Naive thymus-derived CD4-positive, alpha-beta T cell (primary cell): ENCODE measurements at places on chromosomes 11 and 22. TPM values are rescaled to one million over a fixed set of nuclear protein-coding genes. Genes with fewer than 3 reads are reported as not detected.

DNA sequence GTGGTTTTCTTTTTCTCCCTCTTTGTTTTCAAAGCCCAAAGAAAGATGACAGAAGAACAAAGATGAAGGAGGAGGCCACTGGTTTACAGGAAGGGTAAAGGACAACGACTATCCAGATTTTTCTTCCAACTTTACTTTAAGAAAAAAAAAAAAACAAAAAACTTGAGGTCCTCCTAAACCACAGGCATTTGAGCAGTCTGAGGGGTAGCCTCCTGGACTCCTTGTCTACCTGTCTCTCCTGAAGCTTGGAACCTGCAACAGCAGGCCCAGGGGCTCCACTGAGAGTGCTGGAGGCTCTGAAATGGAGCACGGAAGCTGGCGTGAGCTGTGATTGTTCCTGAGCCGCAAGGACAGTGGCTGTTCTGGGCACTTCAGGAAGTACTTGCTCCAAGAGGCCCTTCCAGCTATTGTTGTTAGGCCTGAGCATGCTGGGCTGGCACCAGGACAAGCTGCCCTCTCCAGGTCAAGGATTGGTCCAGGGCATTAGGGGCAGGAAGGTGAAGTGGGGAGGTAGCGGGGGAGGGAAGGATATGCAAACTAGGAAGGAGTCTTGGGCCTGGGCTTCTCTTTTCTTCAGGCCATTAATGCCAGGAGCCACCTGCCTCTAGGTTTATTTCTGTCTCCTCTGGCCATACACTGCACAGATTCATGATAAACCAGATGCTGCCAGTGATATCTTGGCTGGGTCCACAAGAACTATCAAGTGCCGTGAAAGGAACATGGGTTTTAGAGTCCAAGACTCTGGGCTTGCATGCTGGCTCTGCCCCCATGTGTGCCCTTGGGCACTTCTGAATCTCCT, 147.3 kb downstream of the CCDC34 start:
- DNase-seq: no peak
- H3K27ac ChIP-seq: no peak overlapping the region
- H3K4me3 ChIP-seq: no peak overlapping the region
- no peaks in the 10 kb centered on the region for H3K4me1 ChIP-seq
- no peaks in the 10 kb centered on the region for H3K36me3 ChIP-seq

IL18 gene
- total RNA-seq: 0.32 TPM

GRCh38 chr11:67517784-67518552, 5.3 kb downstream of the CABP2 start:
- H3K4me3 ChIP-seq: no peak overlapping the region
- DNase-seq: no peak
- H3K36me3 ChIP-seq: no peaks in the 10 kb centered on the region
- H3K4me1 ChIP-seq: no peaks in the 10 kb centered on the region

MS4A7 gene
- total RNA-seq: not detected in 2 replicates

HIPK3 gene
- total RNA-seq: 55.0 TPM

DNA sequence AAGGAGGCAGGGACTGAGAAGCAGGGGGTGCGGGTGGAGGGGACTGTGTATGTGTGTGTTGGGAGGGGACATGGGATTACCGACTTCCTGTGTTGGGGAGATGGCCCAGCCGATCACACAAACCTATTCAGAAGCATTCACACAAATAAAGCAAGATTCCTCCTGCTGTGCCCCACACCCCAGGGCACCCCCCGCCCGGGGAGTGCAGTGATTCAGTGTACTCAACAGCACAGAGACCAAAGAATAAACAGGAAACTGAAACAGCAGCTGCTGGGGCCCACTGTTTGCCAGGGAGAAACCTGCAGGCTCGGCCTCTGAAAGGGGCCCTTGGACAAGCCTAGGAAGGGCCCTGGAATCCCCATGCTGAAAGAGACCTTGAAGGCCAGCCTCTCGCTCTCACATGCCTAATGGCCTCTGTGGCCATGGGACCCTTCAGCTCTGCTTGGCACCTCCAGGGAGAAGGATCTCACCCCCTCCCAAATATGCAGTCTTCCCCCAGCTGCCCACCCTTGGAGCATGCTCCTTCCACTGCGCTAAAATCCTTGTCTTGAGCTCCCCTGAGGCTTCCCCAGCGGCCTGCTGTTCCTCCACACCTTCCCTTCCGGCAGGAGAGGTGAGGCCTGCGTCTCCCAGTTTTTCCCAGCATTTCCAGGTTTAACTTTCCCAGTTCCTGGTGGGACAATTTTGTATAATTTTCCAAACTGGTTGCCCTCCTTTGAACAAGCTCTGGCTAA, 72.9 kb downstream of the CSNK2A3 start:
- no peak for DNase-seq
- H3K27me3 ChIP-seq: no peaks in the 10 kb centered on the region
- H3K4me3 ChIP-seq: no peak overlapping the region
- no peaks in the 10 kb centered on the region for H3K36me3 ChIP-seq
- no peaks in the 10 kb centered on the region for H3K4me1 ChIP-seq

DNA sequence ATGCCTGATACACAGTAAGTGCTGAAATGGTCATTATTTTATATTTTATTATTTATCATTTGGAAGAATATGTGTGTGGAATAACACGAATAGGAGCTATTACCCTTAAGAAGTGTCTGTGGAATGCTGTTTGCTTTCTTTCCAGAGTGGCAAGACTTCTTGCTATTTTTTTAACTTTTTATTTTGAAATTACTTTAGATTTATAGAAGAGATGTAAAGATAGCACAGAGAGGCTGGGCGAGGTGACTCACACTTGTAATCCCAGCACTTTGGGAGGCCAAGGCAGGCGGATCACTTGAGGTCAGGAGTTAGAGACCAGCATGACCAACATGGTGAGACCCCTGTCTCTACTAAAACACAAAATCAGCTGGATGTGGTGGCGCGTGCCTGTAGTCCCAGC, 58.9 kb upstream of the PAX6 start:
- DNase-seq: no peak
- no peaks in the 10 kb centered on the region for H3K36me3 ChIP-seq
- no peaks in the 10 kb centered on the region for H3K27me3 ChIP-seq
- H3K4me1 ChIP-seq: no peaks in the 10 kb centered on the region

GRCh38 chr22:26479792-26480610, 3.6 kb downstream of the HPS4 start:
- H3K27me3 ChIP-seq: no peaks in the 10 kb centered on the region
- H3K4me3 ChIP-seq: peak overlapping the region; percentile 40
- DNase-seq: no peak
- peaks cover 3% of the 10 kb centered on the region for H3K36me3 ChIP-seq
- peak overlapping the region; percentile 25 for H3K27ac ChIP-seq

GRCh38 chr11:19905280-19905853, 192.7 kb downstream of the NAV2 start:
- no peak overlapping the region for H3K27ac ChIP-seq
- H3K36me3 ChIP-seq: no peaks in the 10 kb centered on the region
- H3K4me3 ChIP-seq: no peak overlapping the region
- H3K4me1 ChIP-seq: no peaks in the 10 kb centered on the region
- DNase-seq: no peak

- DNase-seq: peak; percentile 62
- peak overlapping the region; percentile 31 for H3K27ac ChIP-seq
- peak overlapping the region; percentile 78 for H3K4me3 ChIP-seq
- H3K27me3 ChIP-seq: no peaks in the 10 kb centered on the region
- no peaks in the 10 kb centered on the region for H3K4me1 ChIP-seq
- H3K36me3 ChIP-seq: no peaks in the 10 kb centered on the region
These were observed 19.8 kb upstream of the PLET1 start for GRCh38 chr11:112280268-112281126.

DNA sequence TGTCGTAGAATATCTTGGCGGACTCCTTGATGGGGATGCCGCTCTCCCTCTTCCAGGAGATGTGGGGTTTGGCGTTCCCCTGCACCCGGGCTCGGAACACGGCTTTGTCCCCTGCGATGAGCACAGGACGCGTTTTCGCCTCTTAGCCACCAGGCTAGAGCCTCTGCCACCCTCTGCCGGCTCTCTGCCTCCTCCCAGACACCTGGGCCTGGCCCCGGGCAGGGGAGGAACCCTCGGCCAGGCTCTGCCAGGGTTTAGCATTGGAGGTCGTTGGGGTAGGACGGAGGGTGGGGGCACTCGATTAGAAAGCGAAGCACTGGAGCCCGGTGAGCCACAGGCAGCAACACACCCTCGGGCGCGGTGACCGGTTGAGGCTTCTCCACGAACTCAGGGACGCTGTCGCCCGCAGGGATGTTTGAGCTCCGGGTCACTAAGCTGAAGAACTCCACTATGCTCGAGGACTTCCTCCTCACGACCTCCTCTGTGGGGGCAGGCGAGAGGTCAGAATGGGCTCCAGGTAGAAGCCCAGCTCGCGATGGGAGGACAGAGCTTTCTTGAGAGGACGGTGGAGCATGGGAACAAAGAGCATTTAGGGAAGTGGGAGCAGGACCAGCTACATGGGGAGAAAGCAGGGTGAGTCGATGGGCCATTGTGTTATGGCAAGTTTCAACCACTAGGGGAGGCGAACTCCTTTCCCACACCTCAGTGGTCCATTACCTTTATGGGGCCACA, 4.3 kb downstream of the IGSF22 start:
- H3K36me3 ChIP-seq: no peaks in the 10 kb centered on the region
- H3K27me3 ChIP-seq: no peaks in the 10 kb centered on the region
- H3K4me1 ChIP-seq: no peaks in the 10 kb centered on the region
- peak overlapping the region; percentile 46 for H3K27ac ChIP-seq
- DNase-seq: peak; percentile 37
- H3K4me3 ChIP-seq: peak overlapping the region; percentile 72

- no peak overlapping the region for H3K4me3 ChIP-seq
- H3K27ac ChIP-seq: no peak overlapping the region
- H3K27me3 ChIP-seq: no peaks in the 10 kb centered on the region
These were observed 433.2 kb downstream of the TBC1D22A start for GRCh38 chr22:47195484-47196165.

- H3K4me1 ChIP-seq: no peaks in the 10 kb centered on the region
- DNase-seq: no peak
- H3K4me3 ChIP-seq: no peak overlapping the region
- H3K27me3 ChIP-seq: no peaks in the 10 kb centered on the region
These were observed 791.5 kb downstream of the METTL15 start for GRCh38 chr11:28899706-28900105.

NLRP14 gene
- not detected for total RNA-seq

DNA sequence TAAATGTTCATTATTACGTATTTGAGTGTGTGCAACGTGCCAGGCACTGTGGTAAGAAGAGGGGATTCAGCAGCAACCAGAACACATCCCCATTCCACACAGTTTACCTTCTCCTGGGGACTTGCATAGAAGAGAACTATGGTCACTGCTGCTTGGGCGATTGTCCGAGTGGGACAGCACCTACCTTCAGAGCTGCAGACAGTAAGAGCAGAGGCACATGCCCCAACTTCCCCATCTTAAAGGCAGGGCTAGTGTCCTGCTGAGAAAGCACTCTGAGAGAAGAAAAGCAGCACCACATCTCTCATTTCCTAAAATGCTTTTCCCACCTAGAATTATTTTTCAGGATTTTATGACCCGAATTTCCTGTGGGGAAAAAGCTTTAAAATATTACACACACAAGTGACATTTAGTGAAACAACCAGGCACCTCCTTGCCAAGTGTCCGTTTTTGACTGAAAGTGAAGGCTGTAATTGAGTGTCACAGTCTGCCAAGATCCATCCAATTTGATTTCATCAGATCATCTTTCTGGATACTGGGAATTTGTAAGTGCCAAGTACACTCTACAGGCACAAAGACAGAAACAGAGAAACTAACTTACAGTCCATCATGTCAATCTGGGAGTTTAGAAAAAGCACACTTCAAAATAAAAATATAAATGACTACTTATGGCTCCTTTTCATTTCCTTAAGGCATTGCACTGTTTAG, 24.6 kb downstream of the TRAF6 start:
- no peaks in the 10 kb centered on the region for H3K27me3 ChIP-seq
- H3K4me3 ChIP-seq: no peak overlapping the region
- no peak for DNase-seq
- H3K36me3 ChIP-seq: no peaks in the 10 kb centered on the region

CRYAB gene
- not detected in 2 replicates for total RNA-seq

GRCh38 chr11:86469491-86470388, 95.1 kb downstream of the CCDC81 start:
- no peaks in the 10 kb centered on the region for H3K4me1 ChIP-seq
- H3K27ac ChIP-seq: no peak overlapping the region
- no peak for DNase-seq
- no peaks in the 10 kb centered on the region for H3K36me3 ChIP-seq
- H3K27me3 ChIP-seq: no peaks in the 10 kb centered on the region

DNA sequence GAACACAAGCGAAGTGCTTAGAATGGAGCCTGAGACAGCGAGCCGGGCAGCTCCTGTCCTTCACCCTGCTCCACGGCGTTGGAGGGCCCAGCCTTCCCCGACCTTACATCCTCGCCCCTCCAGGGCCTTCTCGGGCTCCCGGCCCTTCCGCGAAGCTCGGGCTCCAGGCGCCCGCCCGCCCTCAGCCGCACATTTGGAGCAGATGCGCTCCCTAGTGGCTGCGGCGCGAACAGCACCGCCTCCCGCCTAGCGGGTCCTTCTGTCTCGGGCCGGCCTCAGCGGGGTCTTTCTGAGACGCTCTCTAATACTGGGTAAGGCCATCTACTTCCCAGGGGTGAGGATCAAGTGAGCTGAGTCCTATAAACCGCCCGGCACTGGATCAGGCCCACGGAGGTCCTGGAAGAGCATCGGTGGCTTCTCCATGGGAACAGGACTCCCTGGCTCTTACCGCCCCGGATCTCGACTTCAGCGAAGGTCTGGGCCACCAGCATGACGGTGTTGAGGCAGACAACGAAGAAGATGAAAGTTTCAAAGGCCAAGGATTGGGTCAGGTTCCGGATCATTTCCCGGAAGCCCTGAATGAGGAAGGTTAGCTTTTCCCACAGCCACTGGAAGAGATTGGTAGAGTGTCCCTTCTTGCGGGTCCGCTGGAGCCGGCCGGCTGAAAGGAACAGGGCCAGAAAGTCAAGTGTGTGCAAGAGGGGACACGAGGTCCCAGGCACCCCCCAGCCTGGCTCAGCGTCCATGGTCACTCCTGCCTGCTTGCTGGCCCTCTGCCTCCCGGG, 3.7 kb downstream of the CATSPER1 start:
- no peaks in the 10 kb centered on the region for H3K27me3 ChIP-seq
- no peaks in the 10 kb centered on the region for H3K36me3 ChIP-seq
- peak; percentile 71 for DNase-seq

- no peak overlapping the region for H3K27ac ChIP-seq
- H3K27me3 ChIP-seq: no peaks in the 10 kb centered on the region
- H3K36me3 ChIP-seq: no peaks in the 10 kb centered on the region
- no peak overlapping the region for H3K4me3 ChIP-seq
- H3K4me1 ChIP-seq: no peaks in the 10 kb centered on the region
These were observed 229.0 kb upstream of the ZC3H12C start for GRCh38 chr11:109864151-109864661.
